Activated T-helper 1 cell treated with anti-CD3 and anti-CD28 coated beads, Interleukin-12 subunit alpha, Interleukin-12 subunit beta, Interleukin-2, Interleukin-4 antibody, amounts not matched to agents 30 ng/mL and 10 ng/mL and 1 ng/mL, durations not matched to agents 14 hours and 24 hours and 36 hours (primary cell): ENCODE measurements at places on chromosomes 5 and 9. TPM values are rescaled to one million over a fixed set of nuclear protein-coding genes. Genes with fewer than 3 reads are reported as not detected.

The PCDHGA2 gene
- 0.08 and 0.17 TPM in 2 replicates for total RNA-seq

The OTP gene
- not detected in 2 replicates for total RNA-seq

The C1QTNF2 gene
- not detected in 2 replicates for total RNA-seq

DNA sequence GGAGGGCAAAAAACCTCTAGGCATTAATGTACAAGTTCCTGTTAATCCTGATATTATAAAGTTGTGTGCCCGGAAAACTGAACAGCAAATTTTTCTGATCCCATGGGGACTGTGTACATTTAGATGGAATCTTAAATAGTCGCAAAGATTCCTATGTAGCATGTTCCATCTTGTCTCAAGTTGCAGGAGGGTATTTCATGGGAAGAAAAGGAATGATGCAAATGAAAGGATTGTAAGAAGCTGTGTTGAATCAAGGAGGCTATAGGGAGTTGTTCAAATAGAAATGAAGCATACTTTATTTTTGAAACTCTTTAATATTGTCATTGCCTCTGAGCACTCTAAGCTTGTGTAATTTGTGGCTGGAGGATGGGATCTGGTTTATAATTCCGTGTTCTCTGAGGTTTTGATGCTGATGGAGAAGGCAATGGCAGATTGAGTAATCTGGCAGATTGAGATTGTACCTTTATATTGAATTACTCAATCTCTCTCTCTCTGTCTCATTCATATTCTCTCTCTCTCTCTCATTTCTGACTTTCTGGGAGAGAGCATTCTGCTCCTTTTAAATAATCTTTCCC, 288.5 kb downstream of the OSTF1 start:
- no peak for DNase-seq

DNA sequence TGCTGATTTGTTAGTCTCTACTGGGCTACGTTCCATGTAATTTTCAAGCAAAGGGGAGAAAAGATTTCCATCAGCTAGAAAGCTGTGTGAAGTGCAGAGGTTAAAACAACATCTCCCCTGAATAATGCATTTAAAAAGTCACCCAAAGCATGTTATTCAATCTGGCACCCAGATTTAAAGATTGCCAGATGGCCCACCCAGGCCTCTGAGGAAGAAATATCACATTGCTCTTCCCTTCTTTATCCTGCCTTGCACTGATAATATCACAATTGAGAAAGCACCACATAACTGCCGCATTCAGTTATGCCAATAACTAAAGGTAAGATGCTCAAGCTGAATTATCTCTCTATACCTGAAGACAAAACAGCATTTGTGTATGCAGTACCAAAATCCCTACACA, 119.4 kb upstream of the PUM3 start:
- DNase-seq, result no peak

GRCh38 chr9:124503713-124504529, 3.3 kb downstream of the NR5A1 start:
- no peak for DNase-seq

- DNase-seq, result no peak
These were observed 119.5 kb downstream of the EDIL3 start for GRCh38 chr5:84265130-84265529.

- DNase-seq, result no peak
These were observed 160.4 kb downstream of the MEF2C start for GRCh38 chr5:88722546-88723073.

- DNase-seq, result no peak
These were observed 10.5 kb upstream of the NDST1 start for GRCh38 chr5:150497274-150497988.
